ENCODE measurements at places on chromosomes 1 and 21. TPM values are rescaled to one million over a fixed set of nuclear protein-coding genes. Genes with fewer than 3 reads are reported as not detected.

- DNase-seq = peak; percentile 77
These were observed 65.8 kb upstream of the BCL10 start for GRCh38 chr1:85342207-85342606.

DNA sequence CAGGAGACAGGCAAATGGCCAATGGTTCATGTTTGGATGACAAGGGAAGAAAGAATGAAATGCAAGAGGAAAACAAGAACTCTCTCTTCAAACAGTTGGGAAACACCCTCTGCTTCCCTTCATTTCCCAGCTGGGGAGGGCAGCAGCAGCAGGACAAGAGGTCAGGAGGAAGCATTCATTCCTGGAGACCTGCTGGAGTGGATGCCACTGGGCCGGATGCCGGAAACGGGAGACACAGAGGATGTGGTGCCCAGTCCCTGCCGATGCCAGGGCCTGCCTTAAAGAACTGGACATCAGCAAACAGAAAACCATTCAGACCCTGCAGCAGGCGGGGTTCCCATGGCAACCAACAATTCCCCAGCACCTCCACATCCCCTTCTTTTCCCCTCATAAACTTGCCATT is 102.3 kb upstream of the ZNF648 start:
- DNase-seq = no peak

DNA sequence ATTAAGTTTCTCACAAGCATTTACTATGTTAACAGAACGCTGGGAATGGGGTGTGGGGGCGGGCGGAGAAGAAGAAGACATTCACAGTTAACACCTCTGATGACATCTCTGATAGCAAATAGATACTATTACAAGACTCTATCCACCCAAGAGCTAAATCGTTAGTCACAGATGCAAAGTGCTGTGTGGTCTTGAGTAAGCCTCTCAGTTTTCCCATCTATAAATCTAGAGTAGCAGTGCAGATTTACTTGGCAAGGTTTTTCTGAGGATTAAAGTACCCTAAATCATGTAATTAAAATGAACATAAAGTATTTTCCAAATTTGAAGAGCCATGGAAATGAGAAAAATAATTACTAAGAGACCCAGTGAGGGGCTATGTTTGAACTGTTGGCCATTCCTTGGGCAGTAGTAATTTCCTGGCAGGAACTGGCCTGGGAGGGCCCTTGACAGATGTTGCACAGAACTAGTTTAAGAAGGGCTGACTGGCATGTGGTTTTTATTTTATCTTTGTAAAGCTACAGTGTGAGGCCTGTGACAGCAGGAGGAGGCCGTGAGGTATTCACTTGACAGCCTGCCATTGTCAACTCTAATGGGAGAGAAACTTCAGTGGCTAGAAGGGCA is 58.7 kb upstream of the APOBEC4 start:
- DNase-seq = peak; percentile 58

DNA sequence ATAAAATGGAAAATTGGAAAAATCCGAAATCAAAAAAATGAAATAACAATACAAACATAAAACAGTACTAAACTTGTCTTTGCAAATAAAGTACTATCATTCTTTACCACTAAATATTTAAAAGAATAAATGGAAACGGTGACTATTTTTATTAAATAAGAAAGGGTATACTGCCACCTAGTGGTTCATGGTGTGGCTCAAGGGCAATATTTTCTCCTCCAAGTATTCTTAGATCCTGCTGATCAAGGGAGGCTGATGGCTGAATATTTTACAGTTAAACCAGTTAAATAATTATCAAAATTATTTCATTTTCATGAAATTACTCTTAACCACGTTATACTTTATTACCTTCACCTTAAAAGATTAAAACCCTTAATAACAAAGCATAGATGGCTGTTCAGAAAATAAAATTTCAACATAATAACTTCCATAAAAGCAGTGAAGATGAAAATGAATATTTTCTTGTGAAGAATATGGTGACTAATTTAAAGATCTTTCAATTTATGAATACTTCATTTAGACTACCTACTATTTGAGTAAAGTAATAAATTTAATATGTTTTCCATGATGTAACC is 1793.9 kb downstream of the NCAM2 start:
- peak; percentile 38 for DNase-seq

The ATP1A4 gene
- not detected for polyA plus RNA-seq

The MAEL gene
- polyA plus RNA-seq = not detected

The VHLL gene
- not detected for polyA plus RNA-seq

DNA sequence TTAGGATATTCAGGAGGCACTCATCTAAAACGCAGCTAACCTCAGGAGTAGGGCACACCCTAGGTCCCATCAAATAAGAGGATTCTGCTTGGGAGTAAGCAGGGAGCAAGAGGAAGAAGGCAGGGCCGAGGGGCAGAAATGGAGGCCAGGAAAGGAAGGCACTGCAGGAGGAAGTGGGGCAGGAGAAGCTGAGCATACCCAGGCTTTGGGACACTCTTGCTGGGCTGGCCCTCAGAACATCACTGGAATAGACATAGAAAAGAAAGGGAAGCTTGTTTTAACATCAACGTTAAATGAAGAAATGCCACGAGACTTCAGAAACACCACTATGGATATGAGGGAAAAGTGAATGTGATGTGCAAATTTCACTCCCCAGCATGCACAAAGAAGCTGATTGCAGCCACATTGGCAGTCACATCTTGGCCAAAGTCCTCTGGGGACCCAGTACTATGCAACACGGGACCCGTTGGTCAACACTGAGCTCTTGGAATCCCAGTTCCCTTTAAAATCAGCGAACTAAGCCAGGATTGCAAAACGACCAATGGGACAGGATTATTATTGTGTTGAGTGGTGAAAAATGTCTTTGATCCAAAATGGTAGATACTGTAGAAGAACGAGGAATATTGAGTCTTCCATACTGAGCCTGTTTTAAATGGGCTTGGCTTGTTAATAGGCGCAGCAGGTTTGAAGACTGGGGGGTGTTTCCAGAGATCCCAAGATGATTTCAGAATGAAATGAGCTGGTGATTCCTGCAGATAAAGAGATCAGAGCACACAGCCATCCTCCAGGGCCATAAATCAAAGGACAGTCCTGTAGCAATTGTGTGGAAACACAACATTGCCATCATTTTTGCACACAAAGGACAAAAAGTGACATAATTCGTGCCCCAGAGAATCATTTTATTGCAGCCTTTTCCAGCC is 152.4 kb downstream of the TOMM20 start:
- no peak for DNase-seq

- no peak for DNase-seq
These were observed 3.1 kb downstream of the SLC45A3 start for GRCh38 chr1:205677167-205677566.

The MCOLN3 gene
- polyA plus RNA-seq = not detected

The UTS2 gene
- not detected for polyA plus RNA-seq

- DNase-seq = no peak
These were observed 211.1 kb upstream of the C21orf91 start for GRCh38 chr21:18030248-18030647.

The MNDA gene
- not detected for polyA plus RNA-seq
